HFF-Myc (cell line): ENCODE measurements at places on chromosomes 1 and 21.

DNA sequence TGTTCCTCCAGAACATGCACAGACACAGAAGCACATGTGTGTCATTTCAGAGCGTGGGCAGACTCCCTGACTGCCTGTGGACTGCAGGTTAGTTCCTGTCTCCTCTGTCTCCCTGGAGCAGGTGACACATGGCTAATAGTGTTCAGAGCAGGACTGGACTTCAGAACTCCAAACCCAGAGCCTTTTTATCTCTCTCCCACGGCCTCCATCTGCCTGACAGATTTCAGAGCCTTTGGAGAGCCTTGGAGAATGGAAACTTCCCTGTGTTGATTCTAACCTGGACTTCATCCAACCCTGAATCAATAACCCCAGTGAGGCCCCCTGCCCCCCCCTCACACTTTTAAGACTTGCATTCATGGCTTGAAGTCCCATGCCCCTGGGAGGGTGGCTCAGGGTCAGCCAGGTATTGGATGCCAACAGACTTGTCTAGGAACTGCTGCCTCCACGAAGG is 44.4 kb downstream of the C1orf198 start:
- DNase-seq, result no peak

- DNase-seq, result no peak
Observed at GRCh38 chr21:46553993-46554392, 50.9 kb downstream of the S100B start.

DNA sequence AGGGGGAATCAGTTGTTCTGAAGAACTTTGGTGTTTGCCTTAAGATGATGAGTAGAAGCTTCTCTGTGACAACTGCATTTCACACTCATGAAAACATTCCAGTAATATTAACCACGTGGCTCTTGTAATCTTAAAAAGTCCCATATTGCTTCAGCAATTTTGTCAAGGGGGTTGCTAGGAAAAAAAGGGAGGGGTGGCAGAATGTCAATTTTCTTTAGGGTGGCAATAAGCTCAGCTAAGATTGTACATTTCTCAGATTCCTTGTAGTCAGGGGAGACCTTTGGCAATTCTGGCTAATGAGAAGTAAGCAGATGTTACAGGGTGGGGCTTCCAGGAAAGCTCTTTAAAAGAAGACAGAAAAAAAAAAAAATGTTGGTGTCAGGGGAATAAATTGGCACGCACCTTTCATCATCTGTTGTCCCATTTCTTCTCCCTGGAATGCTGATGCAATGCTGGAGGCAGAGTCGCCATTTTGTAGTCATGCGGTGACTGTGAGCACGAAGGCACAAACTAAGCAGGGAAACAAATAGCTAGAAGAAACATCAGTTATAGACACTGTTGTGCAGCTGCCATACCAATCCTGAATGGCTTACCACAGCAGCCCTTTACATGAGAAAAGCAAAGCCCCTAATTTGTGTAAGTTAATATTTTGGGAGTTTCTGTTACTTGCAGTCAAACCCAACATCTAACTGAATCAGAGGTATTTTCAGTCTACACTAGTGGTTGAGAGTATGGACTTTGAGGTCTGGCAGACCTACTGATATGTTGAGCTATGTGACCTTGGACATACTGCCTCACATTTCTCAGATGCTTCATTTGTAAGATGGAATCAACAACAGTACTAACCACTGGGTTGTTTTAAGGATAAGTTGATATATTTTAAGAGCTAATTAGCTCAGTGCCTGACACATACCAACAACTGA is 56.1 kb upstream of the MRPS6 start:
- no peak for DNase-seq

- DNase-seq, result no peak
Observed at GRCh38 chr1:3902111-3902511, 2.0 kb upstream of the C1orf174 start.

DNA sequence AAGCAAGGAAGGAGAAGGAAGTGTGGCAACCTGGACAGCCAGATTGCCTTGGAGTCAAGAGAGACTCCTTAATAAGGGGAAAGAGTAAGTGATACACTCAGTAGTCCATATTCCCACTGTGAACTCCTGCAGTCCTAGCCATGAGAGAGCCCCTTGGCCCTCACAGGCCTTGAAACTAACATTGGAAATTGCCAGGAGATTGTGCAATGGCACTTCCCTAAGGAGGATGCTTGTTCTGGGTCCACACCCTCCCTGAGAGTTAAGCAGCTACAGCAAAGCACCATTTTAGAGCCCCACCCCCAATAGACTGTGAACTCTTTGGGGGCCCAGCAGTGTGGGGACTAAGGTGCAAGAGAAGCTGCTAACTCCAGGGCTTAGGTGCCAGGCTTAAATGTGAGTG is 367.7 kb upstream of the CAMK1G start:
- no peak for DNase-seq

GRCh38 chr1:172002725-172003345 is 161.5 kb downstream of the DNM3 start:
- DNase-seq, result no peak

DNA sequence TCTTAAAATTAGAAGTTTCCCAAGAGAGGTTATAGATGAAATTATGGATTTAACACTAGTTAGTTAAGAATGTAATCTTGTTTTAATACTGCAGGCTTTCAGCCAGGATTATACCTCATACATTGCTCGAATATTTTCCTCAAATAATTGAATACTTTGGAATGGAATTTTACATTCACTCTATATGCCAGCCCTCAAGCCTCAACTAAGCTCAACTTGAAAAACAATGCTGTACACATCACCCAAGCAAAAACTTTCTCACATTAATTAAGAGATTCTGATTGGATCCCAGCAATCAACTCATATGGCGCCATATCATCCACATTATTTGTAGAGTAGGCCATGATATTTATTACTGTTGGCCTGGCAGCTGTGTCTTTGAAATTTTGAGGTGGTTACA is 710.7 kb upstream of the ADAMTS5 start:
- DNase-seq, result no peak
